EL (cell line): ENCODE measurements at places on chromosomes 4 and X.

DNA sequence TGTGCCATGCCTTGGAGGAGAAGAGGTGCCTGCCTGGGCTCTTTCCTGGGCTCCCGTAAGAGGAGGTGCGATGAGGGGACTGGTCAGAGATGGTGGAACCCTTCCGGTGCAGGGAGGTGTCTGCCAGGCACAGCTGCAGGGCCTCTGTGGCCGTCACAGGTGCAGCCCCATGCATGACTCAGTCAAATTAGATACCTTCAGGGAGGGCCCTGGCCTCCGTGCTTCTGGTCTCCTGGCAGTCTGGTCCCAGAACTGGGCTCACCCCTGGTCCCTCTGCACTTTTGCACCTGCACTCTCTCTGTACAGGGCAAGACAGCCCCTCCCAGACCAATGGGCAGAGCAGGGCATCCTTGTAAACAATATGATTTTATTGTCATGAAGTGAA lies 49.9 kb upstream of the LRPAP1 start:
- DNase-seq, result no peak

- DNase-seq, result no peak
Observed at GRCh38 chr4:17647927-17648326, 33.5 kb downstream of the MED28 start.

DNA sequence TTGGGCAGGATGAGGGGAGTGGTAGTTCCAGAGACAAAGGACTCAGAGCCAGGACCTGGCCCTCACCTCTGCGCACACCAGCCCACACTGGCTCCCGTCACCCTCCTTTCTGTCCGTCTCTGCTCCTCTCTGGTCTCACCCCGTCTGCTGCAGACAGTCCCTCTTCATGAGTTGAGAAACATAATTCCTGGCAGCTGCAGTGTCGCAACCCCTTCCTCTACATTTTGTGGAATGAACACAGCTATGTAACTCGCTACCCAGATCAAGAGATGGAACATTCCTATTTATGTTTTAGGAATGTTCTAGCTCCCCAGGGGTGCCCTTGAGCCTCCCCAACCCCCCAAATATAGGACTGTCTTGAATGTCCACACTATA lies 59.3 kb downstream of the SHROOM2 start:
- peak; percentile 4 for DNase-seq

- no peak for DNase-seq
Observed at GRCh38 chr4:8641931-8642650, 49.5 kb downstream of the CPZ start.

GRCh38 chrX:153474266-153474665 lies 3.9 kb upstream of the HAUS7 start:
- DNase-seq, result no peak

DNA sequence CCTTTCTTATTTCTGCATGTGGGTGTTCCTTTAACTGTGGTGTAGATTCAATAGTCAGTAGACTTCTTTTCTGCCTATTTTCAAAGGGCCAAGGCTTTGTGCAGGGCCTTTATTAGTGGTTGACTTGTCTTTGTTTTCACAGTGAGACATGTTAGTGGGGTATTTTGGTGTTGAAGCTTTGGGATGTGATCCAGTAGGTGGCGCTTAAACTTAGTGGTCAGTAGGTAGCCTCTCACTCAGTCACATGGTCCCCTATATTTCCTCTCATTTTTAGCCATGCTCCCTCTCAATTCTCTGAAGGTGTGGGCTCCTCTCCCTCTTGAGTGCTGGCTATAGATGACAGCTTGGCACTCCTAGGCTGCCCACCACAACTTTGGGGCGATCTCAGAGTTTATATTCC lies 23.4 kb upstream of the SLC10A7 start:
- DNase-seq, result peak; percentile 41

DNA sequence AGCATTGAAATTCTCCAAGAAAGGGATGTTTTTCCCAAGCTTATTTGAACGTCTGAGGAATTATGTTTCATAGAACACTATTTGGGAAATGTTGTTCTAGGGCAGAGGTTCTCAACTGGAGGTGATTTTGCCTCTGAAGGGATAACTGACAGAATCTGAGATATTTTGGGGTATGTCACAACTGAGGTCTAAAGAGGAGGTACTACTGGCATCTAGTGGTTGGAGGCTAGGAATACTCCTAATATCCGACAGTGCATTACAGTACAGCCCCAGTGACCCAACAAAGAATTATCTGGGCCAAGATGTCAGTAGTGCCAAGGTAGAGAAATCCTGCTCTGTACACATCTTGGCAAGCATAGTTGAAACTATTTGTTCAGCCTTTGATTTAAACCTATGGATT lies 6.4 kb downstream of the HSPA4L start:
- peak; percentile 13 for DNase-seq

DNA sequence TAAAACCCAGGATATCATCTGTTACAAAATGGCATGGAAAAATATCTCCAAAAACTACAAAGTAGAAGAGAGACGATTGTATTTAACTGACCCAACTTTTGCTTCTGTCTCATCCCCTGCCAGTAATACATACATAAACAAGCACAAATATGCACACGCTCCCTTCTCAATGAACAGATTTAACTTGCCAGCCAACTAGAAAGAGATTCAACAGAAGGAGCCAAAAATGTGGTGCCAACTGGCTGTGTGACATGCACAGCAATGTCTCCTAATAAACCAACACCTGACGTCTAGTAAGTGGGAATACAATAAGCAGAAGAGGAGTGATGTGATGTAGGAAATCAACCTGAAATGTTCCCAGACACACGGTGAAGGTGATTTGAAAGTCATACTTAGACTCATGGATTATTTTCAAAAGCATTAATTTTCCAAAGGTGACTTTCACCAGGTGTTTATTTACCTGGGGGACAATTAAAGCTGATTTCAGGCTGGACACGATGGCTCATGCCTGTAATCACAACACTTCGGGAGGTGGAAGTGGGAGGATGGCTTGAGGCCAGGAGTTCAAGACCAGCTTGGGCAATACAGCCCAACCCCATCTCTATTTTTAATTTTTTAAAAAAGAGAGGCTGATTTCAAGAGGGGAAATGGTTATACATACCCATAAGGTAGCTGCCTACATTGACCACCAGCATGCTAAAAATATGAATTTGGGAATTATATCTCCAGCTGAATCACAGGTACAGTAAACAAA lies 33.7 kb downstream of the SH3RF1 start:
- no peak for DNase-seq
